ENCODE measurements at places on chromosomes 7 and 10.

DNA sequence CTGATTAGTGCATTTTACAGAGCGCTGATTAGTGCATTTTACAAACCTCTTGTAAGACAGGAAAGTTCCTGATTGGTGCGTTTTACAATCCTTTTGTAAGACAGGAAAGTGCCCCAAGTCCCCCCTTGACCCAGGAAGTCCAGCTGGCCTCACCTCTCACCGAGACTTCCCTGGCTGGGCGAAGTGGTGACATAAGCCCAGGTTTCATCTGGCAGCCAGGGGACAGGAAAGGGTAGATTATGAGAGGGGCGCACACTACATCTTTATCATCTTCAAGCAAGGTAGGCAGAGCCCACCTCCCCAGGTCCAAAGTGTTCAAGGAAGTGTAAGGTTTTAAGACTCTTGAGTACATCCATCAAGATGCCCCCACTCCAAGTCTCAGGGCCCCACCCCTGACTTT lies 5.5 kb upstream of the GDF10 start:
- DNase-seq, result no peak

- no peak for DNase-seq
Measured at GRCh38 chr7:88116235-88116795, 103.5 kb downstream of the SRI start.

- no peak for DNase-seq
Measured at GRCh38 chr7:50662041-50662694, 97.0 kb upstream of the DDC start.

DNA sequence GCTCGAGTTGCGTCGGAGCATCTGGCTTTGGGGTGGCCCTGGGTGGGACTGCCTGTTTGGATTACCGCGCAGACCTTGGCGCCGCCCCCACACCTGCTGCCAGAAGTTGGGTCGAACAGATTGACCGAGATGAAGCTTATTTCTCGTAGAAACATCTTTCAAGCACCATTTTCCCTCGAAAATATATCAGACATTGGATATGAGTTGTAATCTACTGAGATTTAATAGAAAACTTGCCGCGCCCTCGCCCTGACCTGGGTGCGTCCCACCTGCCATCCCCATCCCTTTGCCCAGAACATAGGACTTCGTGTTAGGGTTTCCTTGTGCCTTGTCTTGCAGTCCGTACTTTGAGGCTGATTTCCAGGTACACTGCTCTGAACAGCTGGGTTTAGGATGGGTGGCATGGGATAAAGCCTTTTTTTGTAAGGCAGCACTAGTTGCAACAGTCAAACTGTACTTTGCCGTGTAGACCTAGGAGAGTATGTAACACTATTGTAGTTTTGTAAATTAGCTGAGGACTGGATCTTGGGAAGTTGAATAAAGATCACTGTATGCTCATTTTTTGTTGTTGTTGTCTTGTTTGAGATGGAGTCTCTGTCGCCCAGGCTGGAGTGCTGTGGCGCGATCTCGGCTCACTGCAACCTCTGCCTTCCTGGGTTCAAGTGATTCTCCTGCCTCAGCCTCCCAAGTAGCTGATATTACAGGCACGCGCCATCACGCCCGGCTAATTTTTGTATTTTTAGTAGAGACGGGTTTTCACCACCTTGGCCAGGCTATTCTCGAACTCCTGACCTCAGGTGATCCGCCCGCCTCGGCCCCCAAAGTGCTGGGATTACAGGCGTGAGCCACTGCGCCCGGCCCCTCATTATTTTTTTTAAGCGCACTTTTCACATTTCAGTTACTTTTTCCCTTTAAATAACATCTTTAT lies 978 bp downstream of the OGDH start:
- DNase-seq, result no peak

DNA sequence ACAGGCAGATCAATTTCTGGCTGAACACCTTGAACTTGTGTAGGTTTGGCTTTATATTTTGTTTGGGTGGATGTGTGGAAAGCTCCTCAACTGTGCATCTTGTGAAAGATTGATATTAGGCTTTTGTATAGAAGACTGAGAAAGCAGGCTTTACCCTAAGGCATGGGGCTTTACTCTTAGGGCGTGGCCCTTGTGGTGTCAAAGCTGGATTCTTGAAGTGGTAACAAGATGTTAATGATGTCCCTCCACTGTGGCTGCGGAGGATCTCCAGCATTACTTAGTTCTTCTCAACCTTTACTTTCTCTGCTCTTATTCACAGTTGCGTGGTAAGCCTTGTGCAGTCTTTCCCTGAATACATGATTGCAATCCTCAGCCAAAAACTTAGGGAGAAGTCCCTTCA lies 54.1 kb upstream of the HECTD2 start:
- DNase-seq, result no peak

Measured in activated CD4-positive, CD25-positive, alpha-beta regulatory T cell (primary cell).